Ovary (tissue), 10 donors: ENCODE measurements at places on chromosomes 2 and 18.

GRCh38 chr18:41630232-41630886, 324.7 kb upstream of the PIK3C3 start:
- H3K4me1 ChIP-seq: no peaks in the 10 kb centered on the region
- H3K4me3 ChIP-seq: no peak overlapping the region
- no peaks in the 10 kb centered on the region for H3K36me3 ChIP-seq
- no peak for DNase-seq

DNA sequence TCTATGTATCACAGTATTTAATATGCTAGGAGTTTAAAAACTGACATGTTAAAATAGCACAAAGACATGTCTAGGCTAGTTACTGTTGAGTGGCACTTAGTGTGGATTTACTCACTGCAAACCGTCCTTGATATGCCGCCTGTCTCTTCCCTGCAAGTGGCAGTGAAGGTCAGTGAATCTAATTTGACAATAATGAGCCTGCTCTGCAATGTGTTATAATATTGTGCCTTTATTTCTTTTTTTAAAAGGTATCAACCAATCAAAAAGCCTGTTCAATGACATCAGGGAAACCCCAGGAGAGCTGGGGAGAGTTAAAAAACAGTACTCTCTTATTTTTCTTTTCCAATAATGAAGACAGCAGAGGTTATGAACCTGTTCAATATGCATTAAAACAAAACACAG, 384.1 kb downstream of the ERBB4 start:
- DNase-seq: no peak
- H3K27ac ChIP-seq: no peak overlapping the region
- no peaks in the 10 kb centered on the region for H3K4me1 ChIP-seq
- H3K27me3 ChIP-seq: no peaks in the 10 kb centered on the region
- H3K36me3 ChIP-seq: no peaks in the 10 kb centered on the region

GRCh38 chr2:238786379-238786778, 61.5 kb upstream of the TWIST2 start:
- H3K4me3 ChIP-seq: no peak overlapping the region
- H3K27me3 ChIP-seq: no peaks in the 10 kb centered on the region
- DNase-seq: no peak
- no peak overlapping the region for H3K27ac ChIP-seq
- H3K36me3 ChIP-seq: no peaks in the 10 kb centered on the region
- H3K4me1 ChIP-seq: no peaks in the 10 kb centered on the region

DNA sequence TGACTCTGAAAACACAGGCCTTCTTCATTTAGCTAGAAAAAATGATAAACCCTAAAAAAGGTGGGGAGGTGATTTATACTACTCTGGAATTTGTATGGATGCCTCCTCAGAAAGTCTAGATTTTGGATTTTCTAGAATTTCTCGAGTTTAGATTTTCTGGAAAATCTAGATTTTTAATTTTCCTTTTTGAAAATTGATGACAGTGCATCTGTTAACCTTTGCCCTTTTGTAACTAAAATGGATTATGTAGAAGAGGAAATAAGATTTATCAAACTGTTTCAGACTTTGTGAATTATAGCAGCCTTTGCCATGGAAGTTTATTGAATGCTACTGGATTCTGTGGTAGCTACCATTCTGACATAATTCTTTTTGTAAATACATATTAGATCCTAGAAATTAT, 75.6 kb upstream of the RBM44 start:
- H3K4me3 ChIP-seq: no peak overlapping the region
- no peak for DNase-seq
- no peak overlapping the region for H3K27ac ChIP-seq
- peaks cover 1% of the 10 kb centered on the region for H3K4me1 ChIP-seq
- no peaks in the 10 kb centered on the region for H3K36me3 ChIP-seq
- no peaks in the 10 kb centered on the region for H3K27me3 ChIP-seq

- H3K27ac ChIP-seq: no peak overlapping the region
- H3K4me1 ChIP-seq: peaks cover 4% of the 10 kb centered on the region
- H3K36me3 ChIP-seq: no peaks in the 10 kb centered on the region
- DNase-seq: no peak
Measured at GRCh38 chr2:85534881-85535280, 4.1 kb upstream of the MAT2A start.

DNA sequence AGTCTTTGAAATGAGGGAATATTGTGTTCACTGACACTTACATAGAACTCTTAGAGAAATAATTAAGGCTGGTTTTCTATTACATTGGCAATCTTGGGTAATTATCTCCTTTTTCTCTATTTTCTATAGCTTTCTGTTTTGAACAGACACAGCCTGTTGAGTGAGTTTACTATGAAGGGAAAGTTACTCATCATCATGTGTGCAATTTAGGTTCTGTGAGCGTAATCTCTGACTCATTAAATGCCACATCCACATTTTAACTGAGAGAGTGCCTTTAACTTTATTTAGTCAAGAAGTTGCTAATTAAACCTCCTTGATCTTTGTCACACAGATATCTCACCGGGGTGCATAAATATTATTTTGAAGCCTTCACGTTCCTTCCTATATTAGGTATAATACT, 174.0 kb upstream of the SLC8A1 start:
- H3K4me1 ChIP-seq: no peaks in the 10 kb centered on the region
- H3K27me3 ChIP-seq: no peaks in the 10 kb centered on the region
- H3K36me3 ChIP-seq: no peaks in the 10 kb centered on the region
- H3K4me3 ChIP-seq: no peak overlapping the region
- no peak overlapping the region for H3K27ac ChIP-seq
- DNase-seq: no peak

GRCh38 chr2:1781291-1782080, 37.2 kb upstream of the PXDN start:
- H3K27me3 ChIP-seq: no peaks in the 10 kb centered on the region
- no peaks in the 10 kb centered on the region for H3K36me3 ChIP-seq
- no peak for DNase-seq
- no peaks in the 10 kb centered on the region for H3K4me1 ChIP-seq
- no peak overlapping the region for H3K27ac ChIP-seq

DNA sequence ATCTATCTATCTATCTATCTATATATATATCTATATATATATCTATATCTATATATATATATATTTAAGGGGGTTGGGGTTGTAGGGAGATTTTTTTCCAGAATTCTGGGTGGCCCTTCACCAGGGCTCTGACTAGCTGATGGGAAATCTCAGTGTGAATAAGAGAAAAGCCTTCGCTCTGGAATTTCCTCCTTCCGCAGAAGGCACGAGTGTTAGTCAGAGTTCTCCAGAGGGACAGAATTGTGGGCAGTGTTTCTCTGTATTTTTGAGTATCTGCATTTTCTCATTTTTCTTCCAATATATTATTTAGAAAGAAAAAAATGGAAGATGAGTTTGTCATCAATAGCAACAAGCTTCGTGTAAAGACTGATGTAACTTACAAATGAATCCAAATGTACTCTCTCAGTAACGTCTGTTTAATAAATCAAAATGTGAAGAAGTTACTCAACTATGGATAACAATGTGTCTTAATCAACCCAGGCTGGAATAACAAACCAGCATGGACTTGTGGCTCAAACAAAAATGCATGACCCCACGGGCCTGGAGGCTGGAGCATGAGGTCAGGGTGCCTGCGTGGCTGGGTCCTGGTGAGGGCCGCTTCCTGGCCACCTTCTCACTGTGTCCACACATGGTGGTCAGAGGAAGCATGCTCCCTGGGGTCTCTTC, 10.6 kb upstream of the SNTG2 start:
- no peak overlapping the region for H3K27ac ChIP-seq
- H3K36me3 ChIP-seq: no peaks in the 10 kb centered on the region
- no peak for DNase-seq
- H3K4me1 ChIP-seq: no peaks in the 10 kb centered on the region
- no peak overlapping the region for H3K4me3 ChIP-seq
- no peaks in the 10 kb centered on the region for H3K27me3 ChIP-seq

- no peak overlapping the region for H3K27ac ChIP-seq
- no peak overlapping the region for H3K4me3 ChIP-seq
- no peaks in the 10 kb centered on the region for H3K27me3 ChIP-seq
- DNase-seq: no peak
- peaks cover 6% of the 10 kb centered on the region for H3K4me1 ChIP-seq
Measured at GRCh38 chr2:105926960-105927678, 182.4 kb downstream of the NCK2 start.

DNA sequence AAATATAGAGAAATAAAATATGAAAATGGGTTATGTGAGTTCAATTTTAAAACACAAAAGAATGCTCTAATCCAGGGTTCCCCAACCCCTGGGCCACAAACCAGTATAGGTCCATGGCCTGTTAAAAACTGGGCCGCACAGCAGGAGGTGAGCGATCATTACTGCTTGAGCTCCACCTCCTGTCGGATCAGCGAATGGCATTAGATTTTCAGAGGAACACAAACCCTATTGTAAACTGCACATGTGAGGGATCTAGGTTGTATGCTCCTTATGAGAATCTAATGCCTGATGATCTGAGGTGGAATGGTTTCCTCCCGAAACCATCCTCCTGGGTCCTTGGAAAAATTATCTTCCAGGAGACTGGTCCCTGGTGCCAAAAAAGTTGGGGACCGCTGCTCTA, 34.7 kb downstream of the TTR start:
- no peaks in the 10 kb centered on the region for H3K27me3 ChIP-seq
- no peaks in the 10 kb centered on the region for H3K36me3 ChIP-seq
- H3K4me3 ChIP-seq: no peak overlapping the region
- DNase-seq: no peak
- no peak overlapping the region for H3K27ac ChIP-seq
- H3K4me1 ChIP-seq: no peaks in the 10 kb centered on the region

DNA sequence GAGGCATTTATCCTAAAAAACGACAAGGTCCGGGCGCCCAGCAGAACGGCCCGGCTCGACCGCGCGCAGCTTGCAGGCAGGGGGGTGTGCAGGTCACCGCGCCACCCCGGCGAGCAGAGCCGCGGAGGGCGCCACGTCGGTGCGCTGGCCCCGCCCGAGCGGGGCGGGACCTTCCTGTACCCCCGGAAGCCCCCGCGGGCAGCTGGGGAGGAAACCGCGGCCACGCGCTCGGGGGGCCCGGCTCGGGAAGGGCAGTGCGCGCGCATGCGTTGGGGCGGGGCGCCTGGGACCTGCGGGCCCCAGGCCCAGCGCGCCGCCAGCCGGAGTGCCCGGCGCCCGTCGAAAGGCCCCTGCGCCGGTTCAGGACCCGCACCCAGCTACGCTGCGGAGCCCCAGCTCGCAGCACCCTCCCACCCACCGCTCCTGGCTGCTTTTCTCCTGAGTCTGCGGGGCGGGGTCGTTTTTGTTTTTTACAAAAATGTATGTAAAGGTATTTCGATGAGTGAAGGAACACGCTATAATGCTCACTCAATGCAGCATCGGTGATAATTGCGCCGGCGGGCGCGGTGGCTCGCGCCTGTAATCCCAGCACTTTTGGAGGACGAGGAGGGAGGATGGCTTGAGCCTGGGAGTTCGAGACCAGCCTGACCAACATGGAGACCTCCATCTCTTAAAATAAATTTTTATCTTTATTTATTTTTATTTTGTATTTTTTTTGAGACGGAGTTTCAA, 47.7 kb upstream of the POMC start:
- H3K4me1 ChIP-seq: peaks cover 2% of the 10 kb centered on the region
- peak overlapping the region; percentile 30 for H3K4me3 ChIP-seq
- no peaks in the 10 kb centered on the region for H3K36me3 ChIP-seq
- H3K27me3 ChIP-seq: no peaks in the 10 kb centered on the region
- DNase-seq: peak; percentile 79
- peak overlapping the region; percentile 74 for H3K27ac ChIP-seq

- no peak overlapping the region for H3K4me3 ChIP-seq
- no peaks in the 10 kb centered on the region for H3K27me3 ChIP-seq
- no peaks in the 10 kb centered on the region for H3K4me1 ChIP-seq
- H3K27ac ChIP-seq: no peak overlapping the region
- DNase-seq: no peak
- H3K36me3 ChIP-seq: no peaks in the 10 kb centered on the region
Measured at GRCh38 chr2:239469106-239469960, 68.5 kb upstream of the HDAC4 start.

DNA sequence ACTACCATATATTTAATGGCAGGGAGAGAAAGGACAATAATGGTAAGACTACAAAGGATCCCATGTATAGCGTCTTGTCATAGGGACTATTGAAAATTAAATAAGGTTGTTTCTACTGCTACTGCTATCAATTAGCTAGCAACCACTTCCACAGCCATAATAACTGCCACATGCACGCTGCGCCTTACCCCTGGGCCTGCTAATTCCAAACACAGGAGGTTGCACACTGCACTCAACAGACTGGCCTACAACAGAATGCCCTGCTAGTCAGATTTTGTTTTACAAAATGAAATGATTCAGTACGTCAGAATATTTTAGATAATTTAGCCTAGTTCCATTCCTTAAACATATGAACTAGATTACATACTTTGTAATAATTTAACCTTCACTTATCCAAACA, 121.0 kb upstream of the SMAD7 start:
- H3K27ac ChIP-seq: no peak overlapping the region
- H3K4me1 ChIP-seq: peaks cover 3% of the 10 kb centered on the region
- no peaks in the 10 kb centered on the region for H3K27me3 ChIP-seq
- no peaks in the 10 kb centered on the region for H3K36me3 ChIP-seq
- no peak for DNase-seq
- H3K4me3 ChIP-seq: no peak overlapping the region

DNA sequence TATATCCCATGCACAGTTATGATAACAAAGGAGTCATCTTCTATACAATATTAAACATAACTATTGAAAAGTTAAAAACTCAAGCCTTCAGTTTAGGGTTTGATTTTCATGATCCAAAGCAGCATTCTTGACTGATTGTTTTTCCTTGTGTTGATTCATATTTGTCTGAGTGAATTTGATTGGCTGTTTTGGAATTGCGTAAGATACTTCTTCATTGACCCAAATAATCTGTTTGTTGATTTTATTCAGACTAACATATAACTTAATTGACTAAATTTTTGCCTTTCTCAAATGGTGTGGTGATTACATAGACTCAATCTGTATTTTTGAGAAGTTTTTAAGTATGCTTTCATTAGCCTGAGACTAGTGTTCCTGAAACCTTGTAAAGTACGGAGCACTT, 305.7 kb upstream of the TNP1 start:
- peaks cover 8% of the 10 kb centered on the region for H3K4me1 ChIP-seq
- no peak overlapping the region for H3K27ac ChIP-seq
- no peak overlapping the region for H3K4me3 ChIP-seq
- no peaks in the 10 kb centered on the region for H3K36me3 ChIP-seq

DNA sequence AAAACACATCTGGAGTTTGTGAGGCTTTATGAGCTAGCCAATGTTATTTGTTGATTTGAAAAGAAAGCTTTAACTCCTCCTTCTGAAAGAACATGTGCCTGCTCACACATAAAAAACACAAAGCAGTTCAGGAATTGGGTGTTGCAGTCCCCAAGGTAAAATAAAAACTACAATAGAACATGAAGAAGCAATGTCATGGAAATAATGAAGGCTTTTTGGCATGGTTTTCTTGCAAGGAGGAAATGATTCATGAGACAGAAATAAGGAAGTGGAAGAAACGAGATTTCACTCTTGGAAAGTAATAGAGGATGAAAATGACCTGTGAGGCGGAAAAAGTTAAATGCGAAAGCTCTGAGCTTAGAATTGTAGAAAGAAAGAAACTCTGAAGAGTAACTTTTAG, 81.1 kb downstream of the TRIB2 start:
- H3K27me3 ChIP-seq: no peaks in the 10 kb centered on the region
- no peak for DNase-seq
- no peaks in the 10 kb centered on the region for H3K4me1 ChIP-seq
- no peak overlapping the region for H3K27ac ChIP-seq

- no peaks in the 10 kb centered on the region for H3K27me3 ChIP-seq
- no peak for DNase-seq
- no peak overlapping the region for H3K4me3 ChIP-seq
- H3K36me3 ChIP-seq: no peaks in the 10 kb centered on the region
- H3K4me1 ChIP-seq: peaks cover 2% of the 10 kb centered on the region
Measured at GRCh38 chr2:98157557-98157956, 70.6 kb downstream of the VWA3B start.
